ENCODE measurements at places on chromosomes 5 and 9.

- no peak for DNase-seq
Observed at GRCh38 chr9:13735181-13735580, 455.7 kb upstream of the MPDZ start.

GRCh38 chr9:138065287-138065686 lies 187.7 kb downstream of the CACNA1B start:
- DNase-seq: no peak

GRCh38 chr5:141762316-141762715 lies 80.3 kb upstream of the ARAP3 start:
- DNase-seq: no peak

- DNase-seq: no peak
Observed at GRCh38 chr9:27078685-27079084, 30.3 kb upstream of the TEK start.

- DNase-seq: no peak
Observed at GRCh38 chr5:168890816-168891812, 311.9 kb upstream of the PANK3 start.

DNA sequence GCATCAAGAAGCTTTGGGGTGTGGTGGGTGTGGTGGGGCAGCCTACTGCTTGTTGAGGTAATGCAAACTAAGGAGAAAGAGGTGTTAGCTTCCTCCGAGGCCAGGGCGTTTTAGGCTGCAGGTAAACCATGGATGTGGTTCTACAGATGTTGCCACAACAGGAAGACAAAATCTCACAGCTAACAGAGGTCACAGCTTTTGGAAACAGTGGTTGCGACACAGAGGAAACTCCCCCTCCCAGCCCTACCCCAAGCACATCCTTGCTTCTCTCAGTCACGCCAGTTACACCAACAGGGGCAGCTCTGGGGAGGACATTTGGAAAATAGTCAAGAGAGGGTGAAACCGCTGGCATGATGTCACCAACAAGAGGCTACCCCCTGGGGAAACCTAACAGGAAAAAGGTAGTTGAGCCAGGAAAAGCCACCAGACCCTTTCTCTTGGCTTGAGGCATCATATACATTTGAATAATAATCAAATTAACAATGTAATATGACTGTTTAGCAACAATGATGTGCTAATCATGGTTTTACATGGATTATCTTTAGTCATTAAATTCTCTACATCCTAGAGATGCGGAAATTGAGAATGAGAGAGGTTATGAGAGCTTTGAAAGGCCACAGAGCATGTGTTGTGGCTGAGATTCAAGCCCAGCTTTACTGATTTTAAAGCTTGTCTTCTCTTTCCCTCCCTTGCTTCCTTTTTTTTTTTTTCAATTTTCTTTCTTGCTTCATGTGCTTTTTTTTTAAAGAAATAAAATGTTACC lies 82.2 kb upstream of the IL12B start:
- no peak for DNase-seq

DNA sequence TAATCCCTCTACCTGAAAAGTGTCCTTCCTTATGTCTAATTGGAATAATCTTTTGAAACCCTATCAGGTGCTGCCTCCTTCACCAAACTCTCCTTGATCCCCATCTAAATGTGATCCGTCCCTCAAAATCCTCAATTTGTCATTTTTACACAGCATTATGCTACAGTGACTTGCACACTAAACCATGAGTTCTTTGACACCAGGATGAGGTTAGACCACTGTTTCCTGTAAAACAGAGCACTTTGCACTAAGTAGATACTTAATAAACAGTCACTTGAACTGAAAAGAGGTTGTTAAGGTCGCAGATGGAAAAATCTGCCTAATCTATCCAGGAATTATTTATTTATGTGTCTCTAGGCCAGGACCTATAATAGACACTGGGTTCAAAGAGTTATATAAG lies 44.2 kb upstream of the TLX3 start:
- DNase-seq: no peak

DNA sequence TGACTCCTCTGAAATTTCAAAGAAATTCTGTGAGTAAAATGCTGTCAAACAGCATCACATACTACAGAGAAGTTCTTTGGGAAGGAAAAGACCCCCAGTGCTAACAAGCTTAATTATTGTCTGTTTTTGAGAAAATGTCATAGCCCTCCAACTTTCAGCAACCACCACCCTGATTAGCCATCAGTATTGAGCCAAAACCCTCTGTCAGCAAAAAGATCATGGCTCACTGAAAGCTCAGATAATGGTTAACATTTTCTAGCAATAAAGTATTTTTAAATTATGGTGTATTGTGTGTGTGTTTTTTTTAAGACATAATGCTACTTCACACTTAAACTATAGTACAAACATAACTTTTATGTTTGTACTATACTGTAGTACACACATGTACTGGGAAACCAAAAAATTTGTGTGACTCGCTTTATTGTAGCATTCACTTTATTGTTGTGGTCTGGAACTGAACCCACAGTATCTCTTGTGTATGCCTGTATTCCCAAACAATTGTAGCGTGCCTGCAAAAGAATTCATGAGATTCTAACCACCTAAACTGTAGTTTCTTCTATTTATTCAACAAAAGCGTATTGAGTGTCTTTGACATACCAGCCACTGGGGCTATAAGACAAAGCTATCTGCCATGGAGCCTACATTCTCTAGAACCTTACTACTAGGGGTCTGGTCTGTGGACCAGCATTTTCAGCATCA lies 31.6 kb downstream of the TLE4 start:
- DNase-seq: no peak

DNA sequence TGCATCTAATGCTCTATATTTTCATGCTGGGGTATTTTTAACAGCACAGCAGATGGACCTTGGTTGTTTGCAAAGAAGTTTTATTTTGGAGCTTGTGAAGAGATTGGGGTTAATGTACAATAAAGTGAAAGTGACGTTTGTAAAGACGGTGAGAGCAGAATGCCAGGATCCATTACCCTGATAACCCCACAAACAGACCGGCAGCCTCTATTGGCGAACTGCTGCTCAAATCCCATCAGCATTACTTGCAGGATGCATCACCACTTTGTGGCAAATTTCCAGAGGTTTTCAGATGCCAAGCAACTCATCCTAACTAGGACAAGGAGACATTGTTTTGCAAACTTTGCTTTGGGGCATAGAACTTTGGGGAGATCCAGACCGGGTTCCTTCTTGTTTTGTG lies 383.3 kb upstream of the ZNF462 start:
- no peak for DNase-seq

All from anterior cingulate cortex (tissue), 58 donors.